Activated T-helper 17 cell treated with anti-CD3 and anti-CD28 coated beads, Interleukin-2, amount 50 U/mL, for 72 hours (primary cell): ENCODE measurements at places on chromosomes 7 and 10. TPM values are rescaled to one million over a fixed set of nuclear protein-coding genes. Genes with fewer than 3 reads are reported as not detected.

GRCh38 chr7:100568176-100568895 is 5.4 kb downstream of the SAP25 start:
- no peak for ATAC-seq

DNA sequence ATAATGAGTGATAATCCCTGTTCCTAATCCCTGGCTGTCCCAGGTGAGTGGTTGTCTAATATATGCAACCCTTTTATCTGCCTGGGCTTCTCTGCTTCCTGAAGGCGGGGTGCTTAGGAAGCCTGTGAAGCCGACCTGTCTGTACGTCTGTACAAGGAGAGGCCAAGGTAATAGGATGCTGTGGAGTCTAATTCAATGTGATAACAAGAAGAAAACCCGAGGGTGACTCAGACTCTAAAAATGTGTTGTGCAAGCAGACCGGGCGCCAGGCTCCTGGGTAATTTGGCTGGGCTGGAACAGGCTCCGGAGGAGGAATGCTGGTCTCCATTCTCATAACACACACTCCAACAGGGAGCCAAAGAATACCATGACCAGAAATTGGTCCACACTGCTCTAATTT is 43.6 kb downstream of the THNSL1 start:
- ATAC-seq: no peak

GRCh38 chr7:100007887-100008286 is 7.5 kb upstream of the ZKSCAN1 start:
- no peak for ATAC-seq

DNA sequence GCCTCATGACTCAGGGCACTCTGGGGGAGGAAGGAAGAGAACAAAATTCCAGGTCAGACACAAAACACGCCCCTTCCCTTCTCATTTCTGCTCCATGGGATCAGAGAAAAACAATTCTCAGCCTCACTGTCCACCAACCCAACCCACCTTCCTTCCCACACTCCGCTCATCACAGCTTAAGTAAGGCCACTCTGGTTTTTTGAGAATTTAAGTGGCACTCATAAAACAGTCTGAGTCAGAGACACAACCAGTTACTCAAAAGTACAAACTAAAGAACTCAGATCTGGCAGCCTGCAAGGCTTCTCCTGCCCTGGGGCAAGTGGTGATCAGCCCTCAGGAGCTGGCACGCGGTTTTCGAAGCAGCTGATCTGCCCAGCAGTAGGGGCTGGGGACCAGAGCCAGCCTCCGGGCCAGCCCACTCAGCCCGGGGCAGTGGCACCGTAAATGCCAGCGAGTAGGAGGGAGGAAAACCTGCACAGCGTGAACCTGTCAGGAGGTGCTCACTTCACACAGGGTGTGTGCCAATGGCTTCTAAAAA is 39.1 kb upstream of the ABLIM1 start:
- no peak for ATAC-seq

ITIH5 gene
- 0.34 TPM for total RNA-seq
